Mucosa of descending colon (tissue), 3 donors: ENCODE measurements at places on chromosomes 5 and 9. TPM values are rescaled to one million over a fixed set of nuclear protein-coding genes. Genes with fewer than 3 reads are reported as not detected.

NR2F1 gene
- 2.3 TPM for total RNA-seq

PCDHB4 gene
- total RNA-seq, result 0.35 TPM

COX7C gene
- 717 TPM for total RNA-seq

GABRB2 gene
- total RNA-seq, result 2.0 TPM

EQTN gene
- total RNA-seq, result 2.3 TPM

SHROOM1 gene
- total RNA-seq, result 93.5 TPM

SPARC gene
- 227 TPM for total RNA-seq

CDC20B gene
- total RNA-seq, result not detected

NNT gene
- 121 TPM for total RNA-seq

OR1K1 gene
- total RNA-seq, result not detected

ADAMTS16 gene
- total RNA-seq, result 0.35 TPM

OBP2A gene
- total RNA-seq, result not detected

DMRT2 gene
- 3.1 TPM for total RNA-seq

AQP7 gene
- 25.2 TPM for total RNA-seq

TMEM252 gene
- total RNA-seq, result not detected

TGFBR1 gene
- total RNA-seq, result 24.7 TPM

CEP120 gene
- 15.0 TPM for total RNA-seq

C5orf58 gene
- not detected for total RNA-seq

OGN gene
- total RNA-seq, result 2.1 TPM

MINAR2 gene
- not detected for total RNA-seq

ACSL6 gene
- total RNA-seq, result 3.8 TPM

CBY3 gene
- total RNA-seq, result not detected

CNTFR gene
- 7.7 TPM for total RNA-seq

KIAA0825 gene
- total RNA-seq, result 2.6 TPM

ROPN1L gene
- not detected for total RNA-seq

KIAA1191 gene
- total RNA-seq, result 106 TPM

MAMDC4 gene
- total RNA-seq, result 43.8 TPM

PCDHA11 gene
- 0.58 TPM for total RNA-seq

TRIM36 gene
- 20.6 TPM for total RNA-seq

KCTD16 gene
- 0.12 TPM for total RNA-seq

SH2D3C gene
- 7.4 TPM for total RNA-seq

CXCL14 gene
- total RNA-seq, result 61.6 TPM

TLR4 gene
- 6.9 TPM for total RNA-seq

ELOVL7 gene
- total RNA-seq, result 33.7 TPM
